Upper lobe of right lung (tissue), 1 donor: ENCODE measurements at places on chromosomes 1 and 21.

GRCh38 chr1:243729956-243730355, 120.1 kb downstream of the AKT3 start:
- DNase-seq: no peak

GRCh38 chr1:154831462-154831861, 38.6 kb downstream of the KCNN3 start:
- no peak for DNase-seq

GRCh38 chr1:33030575-33030974, 6.1 kb downstream of the AK2 start:
- DNase-seq: no peak

- no peak for DNase-seq
These were observed 3.0 kb upstream of the RIT1 start for GRCh38 chr1:155913969-155914757.

DNA sequence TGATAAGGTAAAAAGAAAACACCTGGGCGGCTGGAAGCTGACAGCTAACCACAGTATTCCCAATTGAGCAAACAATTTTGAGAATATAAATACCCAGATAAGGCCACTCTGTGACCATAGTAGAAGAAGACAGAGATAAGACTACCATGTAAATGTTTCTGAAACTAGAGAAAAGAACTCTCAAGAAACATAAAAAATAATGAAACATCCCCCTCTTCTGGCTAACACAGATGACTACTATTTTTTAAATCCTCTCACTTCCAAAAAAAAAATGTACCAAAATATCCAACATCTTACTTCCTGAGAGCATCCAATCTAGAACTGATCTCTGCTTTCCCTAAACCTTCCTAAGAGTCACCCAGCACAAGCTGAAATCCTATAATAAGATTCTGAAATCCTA, 125.9 kb downstream of the HFM1 start:
- no peak for DNase-seq

DNA sequence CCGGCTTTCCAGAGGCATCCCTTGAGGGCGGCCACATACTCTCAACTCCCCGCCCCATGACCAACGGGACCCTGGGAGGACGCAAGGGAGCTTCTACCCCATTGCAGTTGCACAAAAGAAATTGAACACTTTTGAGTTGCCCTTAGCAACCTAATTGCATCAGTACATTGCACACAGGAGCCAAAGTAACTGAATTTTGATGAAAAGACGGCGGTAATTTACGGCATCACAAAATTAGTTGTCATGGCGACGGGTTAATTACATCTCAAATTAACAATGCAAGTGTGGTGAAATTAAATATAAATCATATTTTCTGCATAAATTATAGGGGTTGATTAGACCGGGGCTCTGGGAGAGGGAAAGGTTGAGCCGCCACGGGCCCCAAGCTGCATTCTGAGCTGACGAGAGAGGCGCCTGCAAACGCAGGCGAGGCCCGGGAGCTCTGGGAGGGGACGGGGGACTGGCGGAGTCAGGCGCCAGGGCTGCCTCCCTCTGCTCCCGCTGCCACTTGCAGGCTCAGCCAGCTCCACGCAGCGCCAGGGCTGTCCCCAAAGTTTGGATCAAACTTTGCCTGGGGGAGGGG, 61.4 kb downstream of the CASZ1 start:
- DNase-seq: peak; percentile 72

- DNase-seq: peak; percentile 64
These were observed 77.6 kb upstream of the CHRM3 start for GRCh38 chr1:239308701-239309333.
